Adrenal gland (tissue), 19 donors: ENCODE measurements at places on chromosomes 7 and 10. TPM values are rescaled to one million over a fixed set of nuclear protein-coding genes. Genes with fewer than 3 reads are reported as not detected.

DNA sequence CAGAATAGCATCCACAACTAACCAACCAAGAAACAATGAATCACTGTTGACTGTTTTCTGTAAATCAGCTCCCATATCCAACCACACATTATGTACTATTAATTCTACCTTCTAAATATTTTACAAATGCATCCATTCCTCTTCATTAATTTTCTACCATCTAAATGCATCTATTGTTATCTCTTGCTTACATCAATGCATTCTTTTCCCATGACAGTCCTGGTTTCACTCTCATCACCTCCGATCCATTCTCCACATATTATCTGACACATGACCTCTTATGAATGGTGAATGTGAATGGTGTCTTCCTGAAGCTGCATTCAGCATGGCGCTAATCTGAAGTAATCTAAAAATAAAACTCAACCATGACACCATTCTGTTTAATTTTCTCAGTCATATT lies 153.8 kb upstream of the CALCR start:
- no peak for DNase-seq

- no peak for DNase-seq
Observed at GRCh38 chr7:139153832-139154231, 44.3 kb upstream of the ZC3HAV1 start.

- no peak for DNase-seq
Observed at GRCh38 chr10:36880898-36881297, 244.5 kb upstream of the ANKRD30A start.

DNA sequence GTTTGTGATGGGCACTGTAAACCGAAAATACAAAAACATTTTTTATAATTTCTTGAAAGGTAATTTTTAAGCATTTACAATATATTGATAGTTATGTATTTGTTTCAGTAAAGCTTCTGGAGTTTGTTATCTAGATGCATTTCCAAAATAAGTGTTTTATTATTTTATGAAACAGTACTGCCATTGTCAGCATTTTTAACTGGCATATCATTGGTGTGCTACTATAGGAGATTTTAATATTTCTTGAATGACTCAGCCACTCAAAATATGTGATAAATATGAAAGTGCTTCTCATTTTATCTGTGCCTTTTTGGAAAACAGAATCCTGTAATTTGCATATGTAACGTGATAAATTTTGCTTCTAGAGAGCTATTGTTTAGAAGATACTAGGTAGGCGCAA lies 97.9 kb downstream of the ANKIB1 start:
- no peak for DNase-seq

DNA sequence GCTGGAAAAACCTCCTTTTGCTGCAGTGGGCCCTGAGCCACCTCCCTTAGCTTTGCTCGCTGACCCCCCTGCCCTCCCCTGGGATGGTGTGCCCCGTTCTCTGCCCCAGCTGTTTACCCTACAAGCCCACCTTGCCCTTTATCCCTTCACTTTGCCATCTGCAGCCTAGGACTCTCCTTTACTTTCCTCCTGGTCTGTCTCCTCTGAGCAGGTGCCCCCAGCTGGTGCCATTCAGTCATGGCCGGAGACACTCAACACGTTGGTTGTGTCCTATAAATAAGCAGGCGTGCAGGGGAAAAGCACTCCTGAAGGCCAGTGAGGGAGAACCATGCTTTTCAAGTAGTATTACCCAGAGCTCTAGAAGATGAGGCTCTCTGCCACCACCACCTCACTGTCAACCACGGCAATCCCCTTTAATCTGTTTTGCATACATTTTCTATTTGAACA lies 6.1 kb downstream of the RASSF4 start:
- no peak for DNase-seq

- DNase-seq = no peak
Observed at GRCh38 chr10:11049806-11050205, 32.1 kb downstream of the CELF2 start.

GRCh38 chr7:112584290-112584689 lies 103.5 kb downstream of the LSMEM1 start:
- DNase-seq = no peak

DNA sequence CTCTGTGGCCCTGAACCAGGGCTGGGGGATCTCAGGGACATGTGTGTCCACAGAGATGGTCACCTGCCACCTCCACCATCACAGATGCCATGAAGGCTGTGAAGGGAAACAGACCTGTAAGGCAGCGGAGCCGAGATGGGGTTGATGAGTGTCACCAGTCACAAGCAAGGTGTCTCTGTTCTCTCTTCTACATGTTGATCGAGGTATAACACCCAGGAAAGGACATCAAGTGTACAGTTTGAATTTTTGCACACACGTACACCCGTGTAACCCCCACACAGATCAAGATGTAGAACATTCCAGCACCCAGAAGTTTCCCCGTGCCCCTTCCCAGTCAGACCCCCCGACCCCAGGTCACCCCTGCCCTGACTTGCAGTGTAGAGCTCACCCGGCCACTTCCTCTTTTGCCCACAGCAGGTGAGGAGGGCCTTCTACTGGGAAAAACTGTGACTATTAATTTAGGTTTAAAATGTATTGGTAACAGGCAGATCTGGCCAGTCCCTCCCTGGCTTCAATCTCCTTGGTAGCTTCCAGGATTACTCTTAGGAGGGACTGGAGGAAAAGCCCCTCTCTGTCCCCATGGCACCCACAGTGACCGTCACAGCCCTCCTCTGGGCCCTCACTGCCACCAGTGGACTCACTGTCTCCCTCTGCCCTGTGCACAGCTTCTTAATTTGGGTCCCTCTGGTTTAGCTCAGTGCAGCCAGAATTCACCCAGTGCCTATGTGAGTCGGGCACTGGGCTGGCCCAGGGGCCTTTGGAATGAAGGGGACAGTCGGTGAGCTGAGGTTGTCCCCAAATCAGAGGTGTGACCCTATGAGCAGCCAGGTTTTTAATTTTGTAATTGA lies 108.2 kb downstream of the LHPP start:
- no peak for DNase-seq

- DNase-seq = no peak
Observed at GRCh38 chr10:112526139-112526538, 79.1 kb downstream of the VTI1A start.

Gene RELN
- total RNA-seq = 1.3 TPM

Gene RBM20
- 0.55 TPM for total RNA-seq
